ENCODE measurements at places on chromosomes 11 and 22.

DNA sequence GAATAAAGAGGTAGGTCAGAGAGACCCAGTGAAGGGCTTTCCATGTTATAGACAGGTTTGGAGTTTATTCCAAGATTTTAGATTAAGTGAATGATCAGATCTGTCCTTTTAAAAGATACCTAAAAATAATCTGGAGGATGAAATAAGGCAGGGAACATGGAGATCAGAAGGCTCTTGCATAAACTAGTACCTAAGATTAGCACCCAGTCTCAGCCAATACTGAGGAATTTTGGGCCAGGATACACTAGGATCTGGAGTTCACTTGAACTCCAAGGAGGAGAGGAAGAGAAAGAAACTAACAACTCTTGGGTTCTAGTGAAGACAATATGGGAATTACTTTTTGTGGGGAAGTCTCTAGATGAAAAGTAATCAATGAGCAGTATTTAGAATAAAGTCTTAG lies 47.9 kb upstream of the RAPSN start:
- DNase-seq, result no peak

- no peak for DNase-seq
These were observed 90.9 kb downstream of the RRAS2 start for GRCh38 chr11:14267861-14268635.

DNA sequence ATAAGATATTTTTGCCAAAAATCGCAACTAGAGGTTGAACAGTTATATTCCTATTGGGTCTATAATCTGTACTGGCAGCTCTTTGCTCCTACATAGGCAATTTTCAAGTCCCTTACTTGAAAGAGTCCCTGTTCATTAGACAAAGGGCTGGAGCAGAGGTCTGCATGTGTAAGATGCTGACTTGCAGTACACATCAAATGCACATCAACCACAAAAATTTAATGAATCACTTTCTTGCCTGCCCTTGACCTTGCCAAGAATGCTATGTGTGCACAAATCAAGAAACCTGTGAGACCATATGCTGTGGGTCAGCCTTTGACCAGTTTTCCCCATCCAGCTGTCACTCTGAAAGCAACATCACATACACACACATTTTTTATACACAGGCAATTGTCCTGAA lies 661.5 kb downstream of the LRRC4C start:
- DNase-seq, result no peak

DNA sequence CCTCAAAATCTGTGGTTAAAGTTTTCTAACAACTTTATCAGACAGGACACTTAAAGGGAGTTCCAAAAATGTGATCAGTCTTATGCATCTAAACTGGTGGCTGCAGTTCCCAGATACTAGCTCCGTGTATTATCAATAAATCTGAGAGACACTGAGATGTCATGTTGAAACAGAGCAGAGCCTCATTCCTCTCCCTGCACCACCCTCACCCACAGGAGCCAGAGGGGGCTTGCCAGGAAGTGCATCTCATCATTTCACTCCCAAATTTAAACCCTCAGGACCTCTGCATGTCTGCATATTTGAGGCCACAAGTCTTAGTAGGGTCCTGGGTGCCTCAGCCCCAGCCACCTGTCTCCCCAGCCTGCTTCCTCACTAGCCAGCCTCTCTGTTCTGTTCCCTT lies 167.4 kb upstream of the NTM start:
- DNase-seq, result no peak

GRCh38 chr11:122696662-122697061 lies 41.1 kb downstream of the UBASH3B start:
- peak; percentile 75 for DNase-seq

DNA sequence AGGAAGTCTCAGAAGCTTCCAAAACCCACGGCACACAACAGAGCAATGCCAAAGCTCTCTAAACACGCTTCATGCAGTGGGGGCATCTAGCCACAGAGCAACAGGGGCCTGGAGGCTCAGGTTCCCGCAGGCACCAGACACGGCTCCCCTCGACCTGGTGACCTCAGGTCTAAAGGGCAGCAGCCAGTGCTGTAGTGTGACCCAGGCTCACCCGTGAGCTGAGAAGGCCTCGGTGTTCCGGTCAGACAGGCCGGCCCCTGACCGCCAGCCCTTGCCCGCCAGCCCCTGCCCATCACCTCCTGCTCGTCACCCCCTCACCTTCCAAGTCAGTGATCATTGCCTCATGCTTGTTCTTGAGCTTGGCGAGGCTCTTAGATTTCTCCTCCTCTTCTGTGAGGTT lies 45.7 kb downstream of the APOL1 start:
- DNase-seq, result no peak

GRCh38 chr22:17773606-17774205 lies 563 bp downstream of the BID start:
- peak; percentile 78 for DNase-seq

DNA sequence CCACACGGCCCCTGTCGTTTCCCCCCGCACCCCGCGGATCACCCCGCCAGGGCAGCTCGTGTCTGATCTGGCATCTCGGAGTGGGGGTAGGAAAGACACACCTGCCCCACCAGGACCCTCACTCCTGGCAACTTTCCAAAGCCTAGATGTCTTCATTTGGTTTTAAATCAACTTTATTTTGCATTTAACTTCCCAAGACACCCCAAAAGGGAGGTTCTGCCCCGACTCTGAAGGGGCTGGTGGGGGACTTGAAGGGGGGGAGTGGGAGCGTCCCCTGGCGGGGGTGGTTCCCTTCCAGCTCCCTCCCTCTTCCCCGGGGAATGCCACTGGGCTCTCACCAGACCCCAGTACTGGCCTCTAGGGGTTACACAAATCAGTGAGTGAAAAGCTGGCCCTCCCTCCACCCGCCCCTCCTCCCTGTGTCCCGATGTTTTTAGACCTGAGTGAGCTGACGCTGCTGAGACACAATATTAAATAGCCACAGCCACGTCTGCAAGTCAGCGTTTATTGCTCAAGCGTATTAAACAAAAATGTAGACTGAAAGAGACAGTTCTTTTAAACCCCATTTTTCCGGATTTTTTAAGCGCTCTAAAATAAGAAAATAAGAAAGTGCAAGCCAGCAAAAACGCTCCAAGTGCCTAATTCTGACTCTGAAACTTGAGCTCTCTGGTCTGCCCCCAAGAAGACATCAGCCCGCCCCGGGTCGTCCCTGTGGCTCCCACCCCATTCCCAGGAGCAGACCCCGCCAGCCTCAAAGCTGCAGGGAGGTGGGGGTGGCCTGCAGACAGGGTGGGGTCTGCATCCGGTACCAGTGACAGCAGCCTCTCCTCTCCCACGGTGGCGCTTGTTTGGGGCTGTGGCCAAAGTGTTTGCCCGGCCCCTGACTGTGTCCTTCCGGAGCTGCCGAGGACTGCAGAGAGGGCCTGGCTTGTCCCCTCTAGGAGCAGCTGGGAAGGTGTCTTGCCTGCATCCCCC lies 1.1 kb upstream of the TTLL8 start:
- peak; percentile 63 for DNase-seq

- DNase-seq, result no peak
These were observed 2.6 kb upstream of the LTBP3 start for GRCh38 chr11:65560555-65561418.

DNA sequence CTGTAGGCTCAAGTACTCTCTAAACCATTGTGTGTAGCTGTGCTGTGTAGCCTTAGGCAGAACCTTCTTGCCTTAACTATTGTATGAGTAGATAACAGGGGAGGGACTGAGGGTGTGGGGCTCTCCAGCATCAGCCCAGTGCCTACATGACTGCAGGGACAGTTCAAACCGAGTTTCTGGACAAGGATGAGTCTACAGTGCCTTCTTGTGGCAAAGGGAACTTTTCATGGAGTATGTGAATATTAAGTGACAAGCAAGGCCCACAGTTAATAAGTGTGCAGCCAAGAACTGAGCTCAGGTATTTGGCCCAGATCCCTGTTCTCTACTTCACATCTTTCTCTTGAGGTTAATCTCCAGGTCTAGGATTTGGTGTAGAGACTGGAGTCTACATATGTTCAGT lies 424.4 kb upstream of the LARGE1 start:
- DNase-seq, result no peak

DNA sequence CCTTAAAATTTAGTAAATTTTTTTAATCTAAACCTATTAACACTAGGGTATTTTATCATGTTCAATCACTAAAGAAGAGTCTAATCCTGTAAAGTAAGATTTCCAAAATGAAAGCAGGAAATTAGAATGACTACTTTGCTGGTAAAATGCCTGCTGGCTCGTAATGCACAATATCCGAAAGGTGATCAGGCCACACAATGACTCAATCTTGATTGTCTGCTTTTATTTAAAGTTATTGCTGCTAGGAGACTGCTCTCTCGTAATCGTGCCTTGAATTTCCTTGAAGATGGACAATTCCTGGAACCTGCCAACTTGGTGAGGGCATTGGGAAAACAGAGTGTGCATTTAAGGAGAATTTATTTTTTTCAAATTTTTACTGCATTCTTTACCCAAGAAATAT lies 1786.5 kb upstream of the RAG2 start:
- DNase-seq, result no peak

DNA sequence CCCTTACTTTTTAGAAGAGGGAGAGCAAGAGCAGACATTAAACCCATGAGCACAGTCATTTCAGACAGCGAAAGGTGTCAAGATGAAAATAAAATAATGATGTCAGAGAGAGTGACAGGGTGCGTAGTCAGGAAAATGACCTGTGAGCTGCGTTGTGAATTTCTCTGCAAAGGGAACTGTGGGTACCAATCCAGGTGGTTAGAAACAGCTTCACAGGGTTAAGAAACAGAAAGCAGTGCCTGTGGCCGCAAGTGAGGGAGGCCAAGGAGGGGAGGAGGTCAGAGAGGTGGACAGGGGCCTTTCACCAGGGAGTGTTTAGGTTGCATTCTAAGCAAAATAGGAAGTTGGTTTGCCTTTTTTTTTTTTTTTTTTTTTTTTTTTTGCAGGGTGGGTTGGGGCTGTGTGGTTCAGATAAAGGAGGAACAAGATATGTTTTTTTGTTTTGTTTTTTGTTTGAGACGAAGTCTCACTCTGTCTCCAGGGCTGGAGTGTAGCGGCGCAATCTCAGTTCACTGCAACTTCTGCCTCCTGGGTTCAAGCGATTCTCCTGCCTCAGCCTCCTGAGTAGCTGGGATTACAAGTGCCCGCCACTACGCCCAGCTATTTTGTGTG lies 7.9 kb downstream of the TIGD3 start:
- peak; percentile 77 for DNase-seq

All from GM20000 (cell line).